Germinal center (tissue), 1 donor: ENCODE measurements at places on chromosomes 12 and 14.
A peak's percentile ranks its signal among the peaks of the same experiment; 100 is the strongest.

DNA sequence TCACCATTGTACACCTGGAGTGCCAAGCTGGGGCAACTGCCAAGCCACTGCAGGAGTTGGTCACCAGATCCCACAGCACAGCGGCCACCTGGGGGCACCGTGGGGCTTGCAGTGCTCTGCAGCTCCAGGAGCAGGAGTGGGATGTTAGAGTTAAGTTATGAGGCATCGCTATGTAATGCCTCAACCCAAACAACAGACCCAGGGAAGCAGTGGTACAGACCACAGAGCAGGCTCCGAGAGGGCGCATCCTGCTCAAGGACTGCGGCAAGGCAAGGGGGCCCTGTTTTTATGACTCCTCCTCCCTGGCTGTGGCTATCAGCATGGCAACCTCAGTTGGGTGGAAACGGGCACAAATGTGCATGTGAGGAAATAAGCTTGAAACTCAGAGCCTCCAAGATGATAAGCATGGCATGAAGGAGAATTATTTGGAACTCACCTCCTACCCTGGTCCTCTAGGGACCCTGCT, 63.1 kb downstream of the ARL6IP4 start:
- DNase-seq = peak; percentile 66

- DNase-seq = no peak
These were observed 5.2 kb upstream of the C12orf56 start for GRCh38 chr12:64395739-64396138.

DNA sequence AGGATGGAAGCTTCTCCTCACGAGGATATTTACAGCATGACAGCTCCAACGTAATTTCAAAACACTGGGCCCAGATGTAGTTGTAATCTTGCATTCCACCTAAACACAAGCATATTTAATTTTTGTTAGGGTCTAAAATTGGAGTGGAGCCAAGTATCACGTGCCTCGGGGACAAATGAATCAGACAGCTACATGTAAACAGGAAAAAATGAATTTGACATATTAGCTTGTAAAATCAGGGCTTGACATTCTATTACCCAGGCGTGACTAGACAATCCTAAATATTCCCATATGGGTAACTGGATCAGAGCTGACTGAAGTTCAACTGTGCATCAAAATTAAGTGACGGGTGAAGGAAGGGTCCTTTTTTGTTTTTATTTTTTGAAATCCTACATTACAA, 59.0 kb downstream of the MDM2 start:
- DNase-seq = no peak

GRCh38 chr12:118368821-118369220, 3.9 kb downstream of the TAOK3 start:
- no peak for DNase-seq

DNA sequence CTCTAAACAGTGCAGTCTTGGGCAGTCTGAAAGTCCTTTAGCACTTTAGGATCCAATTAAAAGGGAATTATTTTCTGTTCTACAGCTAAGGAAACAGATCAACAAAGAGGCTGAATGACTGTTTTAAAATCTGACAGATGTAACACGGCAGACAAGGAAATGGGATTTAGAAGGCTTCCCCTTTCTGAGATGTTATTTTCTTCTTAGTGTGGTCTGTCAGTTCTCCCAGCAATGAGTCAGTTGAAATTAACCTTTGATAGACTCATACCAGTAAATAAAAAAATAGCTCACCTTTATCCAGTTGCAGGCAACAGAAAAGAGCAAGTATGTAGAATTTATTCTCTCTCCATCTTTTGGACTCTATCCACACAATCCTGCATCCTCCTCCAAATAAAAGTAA, 98.1 kb downstream of the NEDD1 start:
- DNase-seq = no peak

GRCh38 chr12:125050868-125051267, 14.4 kb upstream of the AACS start:
- no peak for DNase-seq

- DNase-seq = no peak
These were observed 75.5 kb upstream of the CPM start for GRCh38 chr12:69008520-69008919.
